ENCODE measurements at places on chromosomes 16 and 17.

- DNase-seq = no peak
Measured at GRCh38 chr16:89924297-89924924, 1.3 kb downstream of the TUBB3 start.

DNA sequence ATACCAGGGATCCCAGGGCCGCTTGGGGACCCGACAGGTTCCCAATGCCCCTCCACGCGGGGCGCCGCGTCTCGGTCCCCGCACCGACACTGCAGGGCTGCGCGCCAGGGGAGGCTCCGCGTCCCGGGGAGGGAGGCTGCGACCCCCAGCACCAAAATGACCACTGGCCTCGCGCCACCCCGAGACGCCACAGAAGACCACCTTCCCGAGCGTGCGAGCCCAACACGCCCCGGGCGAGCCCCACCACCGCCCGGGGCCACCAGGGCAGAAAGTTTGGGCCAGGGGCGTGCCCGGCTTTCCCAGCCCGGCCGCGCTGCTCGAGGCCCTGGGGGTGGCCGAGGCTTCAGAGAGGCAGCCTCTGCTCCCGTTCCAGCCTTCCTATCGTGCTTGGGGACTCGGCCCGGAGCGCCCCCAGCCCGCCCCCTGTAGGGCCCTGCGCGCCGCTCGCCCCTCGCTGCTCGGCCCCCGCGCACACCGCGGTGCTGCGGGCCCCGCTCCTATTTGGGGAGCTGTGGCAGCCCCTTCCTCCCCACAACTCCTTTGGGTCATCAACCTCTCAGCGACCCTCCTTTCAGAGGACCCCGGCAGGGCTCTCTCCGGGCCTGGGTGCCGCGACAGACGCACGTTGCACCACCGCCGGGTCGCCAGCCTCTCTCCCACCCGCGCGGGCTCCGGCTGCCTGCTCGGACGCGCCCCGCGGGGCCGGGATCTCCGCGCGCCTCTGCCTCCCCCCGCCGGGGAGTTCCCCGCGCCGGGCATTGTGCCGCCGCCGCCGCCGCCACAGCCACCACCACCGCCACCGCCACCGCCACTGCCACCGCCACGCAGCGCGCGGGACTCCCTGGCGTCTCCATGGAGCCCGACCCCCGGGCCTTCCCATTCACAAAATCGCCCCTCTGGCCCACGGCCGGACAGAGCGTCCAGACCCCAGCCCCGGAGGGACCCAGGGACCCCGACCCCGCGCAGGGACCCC, 892 bp downstream of the RBFOX3 start:
- DNase-seq = no peak

GRCh38 chr17:27741971-27742575, 58.3 kb downstream of the NOS2 start:
- no peak for DNase-seq

DNA sequence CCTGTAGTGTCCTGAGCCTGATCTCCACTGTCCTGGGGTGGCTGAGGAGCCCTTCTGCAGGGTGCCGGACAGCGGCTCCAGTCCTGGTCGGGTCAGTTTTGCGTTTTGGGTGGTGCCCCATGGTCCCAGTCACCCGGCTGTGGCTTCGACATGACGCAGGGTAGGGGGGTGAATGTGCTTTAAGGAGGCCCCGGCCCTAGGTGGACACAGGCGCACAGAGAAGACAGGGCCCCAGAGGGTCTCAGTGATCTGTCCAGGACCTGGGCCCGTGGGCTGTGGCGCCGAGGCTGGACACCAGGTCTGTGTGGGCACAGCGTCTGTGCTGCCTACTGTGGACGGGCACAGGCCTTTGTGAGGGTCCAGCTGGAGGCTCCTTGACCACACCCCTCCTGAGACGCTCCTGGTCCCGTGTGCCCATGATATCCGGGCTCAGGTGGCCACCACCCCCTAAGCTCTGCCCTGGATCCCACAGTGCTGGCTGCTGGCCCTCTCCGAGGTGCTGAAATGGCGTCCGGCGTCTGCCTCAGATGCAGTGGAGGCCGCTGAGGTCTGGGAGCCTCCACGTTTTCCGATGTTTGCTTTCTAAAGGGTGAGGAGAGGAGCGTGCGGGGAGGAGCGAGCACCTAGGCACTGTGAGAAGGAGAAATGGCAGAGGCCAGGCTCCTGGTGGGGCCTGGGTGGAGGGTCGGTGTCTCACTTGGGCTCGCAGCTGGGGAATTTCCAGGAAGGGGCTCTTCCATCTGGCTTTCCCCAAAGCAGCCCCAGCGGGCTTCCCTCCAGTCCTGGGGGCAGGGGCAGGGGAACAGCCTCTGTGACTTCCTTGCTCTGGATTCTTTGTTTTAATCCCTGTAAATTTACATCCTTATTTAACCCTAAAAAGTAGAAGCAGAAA, 56.1 kb upstream of the ACSF3 start:
- DNase-seq = no peak

DNA sequence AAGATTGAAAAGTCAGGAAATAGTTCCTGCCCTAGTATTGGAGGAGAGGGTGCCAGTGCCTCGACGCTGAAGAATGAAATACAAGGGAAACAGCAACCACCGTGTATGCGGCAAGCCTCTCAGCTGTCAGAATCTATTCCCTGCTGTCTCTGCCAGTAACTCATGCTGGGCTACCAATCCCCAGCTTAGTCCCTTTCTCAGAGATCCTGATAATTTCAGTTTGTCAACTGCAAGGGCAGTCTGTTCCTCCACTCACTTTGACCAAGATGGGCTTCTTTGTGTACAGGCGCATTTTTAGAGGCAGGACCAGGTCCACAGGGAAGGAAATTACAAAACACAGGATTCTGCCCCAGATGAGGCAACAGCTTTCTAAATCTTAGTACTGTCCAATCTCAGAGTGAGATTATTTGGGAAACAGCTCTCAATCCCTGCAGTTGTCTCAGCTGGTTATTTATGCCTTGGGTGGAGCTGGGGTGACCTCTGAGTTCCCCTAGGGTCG, 1.3 kb downstream of the NQO1 start:
- no peak for DNase-seq

- DNase-seq = no peak
Measured at GRCh38 chr17:31919802-31920525, 16.8 kb upstream of the SUZ12 start.

- DNase-seq = no peak
Measured at GRCh38 chr17:13884347-13884746, 185.0 kb upstream of the COX10 start.

DNA sequence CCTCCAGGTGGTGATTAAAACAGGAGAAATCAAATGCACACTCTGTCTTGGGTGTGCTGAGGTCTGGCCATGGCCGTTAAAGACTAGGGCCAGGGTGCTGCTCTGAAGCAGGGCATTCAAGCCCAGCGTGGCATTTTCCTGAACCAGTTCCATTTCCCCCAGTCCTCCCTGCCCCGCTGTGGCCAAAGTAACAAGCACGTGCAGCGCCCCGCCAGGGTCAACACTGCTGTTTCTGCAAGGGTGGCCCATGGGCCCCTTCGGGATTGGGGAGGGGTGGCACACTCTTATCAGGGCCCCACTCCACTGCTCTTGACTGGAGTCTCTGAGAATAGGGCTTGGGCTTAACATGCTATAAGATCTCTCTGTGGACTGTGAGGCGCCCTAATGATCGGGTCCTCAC, 72.9 kb downstream of the IL21R start:
- DNase-seq = no peak

DNA sequence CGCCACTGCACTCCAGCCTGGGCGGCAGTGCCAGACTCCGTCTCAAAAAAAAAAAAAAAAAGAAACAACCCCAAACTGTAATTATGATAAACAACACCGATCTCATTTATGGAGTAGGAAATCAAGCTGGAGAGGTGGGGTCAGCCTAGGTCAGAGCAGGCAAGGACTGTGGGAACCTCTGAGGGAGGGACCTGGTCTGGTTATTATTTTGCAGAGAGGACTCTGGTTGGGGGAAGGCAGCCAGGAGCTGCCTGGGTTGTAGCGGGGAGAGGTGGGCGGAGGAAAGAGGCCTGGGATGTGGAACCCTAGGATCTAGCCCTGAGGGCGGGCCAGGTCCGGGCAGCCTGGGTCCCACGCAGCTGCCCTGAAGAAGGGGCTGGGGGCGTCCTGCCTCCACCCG, 10.9 kb upstream of the HS3ST6 start:
- no peak for DNase-seq

DNA sequence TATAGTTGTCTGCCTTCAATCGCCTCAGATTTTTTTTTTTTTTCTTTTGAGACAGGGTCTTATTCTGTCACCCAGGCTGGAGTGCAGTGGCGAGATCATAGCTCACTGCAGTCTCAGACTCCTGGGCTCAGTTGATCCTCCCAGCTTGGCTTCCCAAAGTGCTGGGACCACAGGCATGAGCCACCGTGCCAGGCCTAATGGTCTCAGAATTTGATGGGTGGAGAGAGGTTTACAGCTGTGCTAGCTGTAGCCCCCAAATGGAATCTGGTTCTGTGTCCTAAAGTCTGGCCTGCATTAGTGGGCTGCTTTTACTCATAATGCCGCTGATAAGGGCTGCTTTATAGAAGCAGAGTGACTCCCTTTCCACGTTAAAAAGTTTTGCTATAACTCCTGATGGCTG, 5.1 kb downstream of the ZNRF1 start:
- no peak for DNase-seq

GRCh38 chr17:19750020-19750572, 2.0 kb upstream of the ALDH3A1 start:
- no peak for DNase-seq

GRCh38 chr17:67433248-67433924, 56.3 kb downstream of the PITPNC1 start:
- no peak for DNase-seq

DNA sequence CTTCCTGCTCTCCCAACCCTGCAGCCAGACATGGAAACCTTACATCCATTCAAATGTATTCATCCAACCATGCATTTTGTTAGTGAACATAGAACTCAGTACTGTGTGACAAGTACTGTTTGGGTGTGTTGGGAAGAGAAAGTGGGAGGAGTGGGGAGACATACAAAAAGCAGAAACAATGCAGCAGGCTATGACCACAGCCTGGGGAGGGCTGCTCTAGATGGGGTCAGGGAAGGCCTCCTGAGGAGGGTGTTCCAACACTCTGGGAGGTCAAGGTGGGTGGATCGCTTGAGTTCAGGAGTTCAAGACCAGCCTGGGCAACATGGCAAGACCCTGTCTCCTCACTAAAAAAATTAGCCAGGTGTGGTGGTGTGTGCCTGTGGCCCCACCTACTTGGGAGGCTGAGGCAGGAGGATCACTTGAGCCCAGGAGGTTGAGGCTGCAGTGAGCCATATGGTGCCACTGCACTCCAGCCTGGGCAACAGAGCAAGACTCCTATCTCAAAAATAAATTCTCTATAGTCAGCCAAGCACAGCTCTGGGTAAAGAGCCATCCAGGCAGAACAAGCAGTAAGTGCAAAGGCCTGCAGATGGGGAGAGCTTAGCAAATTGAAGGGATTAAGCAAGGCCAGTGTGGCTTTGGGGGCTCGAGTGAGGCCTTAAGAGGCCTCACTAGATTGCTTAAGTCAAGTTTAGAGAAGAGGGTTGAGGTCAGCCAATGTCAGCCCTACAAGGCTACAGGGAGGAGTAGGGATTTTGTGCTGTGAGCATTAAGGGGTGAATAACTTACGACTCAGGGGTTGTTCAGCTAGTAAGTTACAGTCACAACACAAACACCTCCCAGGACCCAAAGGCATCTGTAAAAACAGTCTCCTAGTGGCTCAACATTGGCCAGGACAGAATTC, 5.5 kb downstream of the SLC13A2 start:
- DNase-seq = no peak

GRCh38 chr16:11386791-11387546, 41.7 kb downstream of the RMI2 start:
- no peak for DNase-seq

DNA sequence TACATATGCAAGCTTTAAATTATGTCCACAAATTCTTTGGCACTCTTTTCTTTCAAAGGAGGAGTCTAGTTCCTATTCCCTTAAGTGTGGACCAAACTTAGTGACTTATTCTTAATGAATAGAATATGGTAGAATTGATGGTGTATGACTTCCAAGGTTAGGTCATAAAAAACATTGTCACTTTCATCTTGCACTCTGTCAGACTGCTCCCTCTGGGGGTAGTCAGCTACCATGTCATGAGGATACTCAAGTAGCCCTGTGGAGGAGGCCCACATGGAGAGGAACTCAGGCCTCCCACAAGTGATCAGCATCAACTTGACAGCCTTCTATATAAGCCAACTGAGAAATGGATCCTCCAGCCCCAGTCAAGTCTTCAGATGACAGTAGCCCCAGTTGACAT, 58.0 kb upstream of the SCNN1B start:
- DNase-seq = no peak

DNA sequence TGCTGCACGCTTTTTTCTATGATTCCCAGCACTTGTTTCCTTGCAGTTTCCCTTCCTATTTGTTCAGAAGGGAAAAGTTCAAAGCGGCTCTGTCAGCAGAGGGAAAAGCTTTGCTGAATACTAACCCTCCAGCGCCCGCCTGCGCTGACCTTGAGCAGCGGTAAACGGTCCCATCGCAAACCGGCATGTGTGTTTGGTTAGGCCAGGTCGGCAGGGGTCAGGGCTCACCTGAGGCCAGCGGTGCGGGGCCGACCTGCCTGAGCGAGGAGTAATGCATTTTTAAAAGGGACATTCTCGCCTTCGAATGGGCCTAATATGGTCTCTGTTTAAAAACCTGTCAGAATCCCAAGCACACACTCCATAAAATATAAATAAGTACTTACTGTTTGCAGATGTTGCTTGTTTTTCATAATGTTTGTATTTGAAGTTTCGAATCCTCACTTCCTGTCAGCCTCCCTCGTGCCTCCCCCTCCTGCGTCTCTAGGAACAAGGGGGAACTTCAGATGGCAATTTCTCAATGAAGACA, 110.1 kb downstream of the IRX3 start:
- DNase-seq = no peak

DNA sequence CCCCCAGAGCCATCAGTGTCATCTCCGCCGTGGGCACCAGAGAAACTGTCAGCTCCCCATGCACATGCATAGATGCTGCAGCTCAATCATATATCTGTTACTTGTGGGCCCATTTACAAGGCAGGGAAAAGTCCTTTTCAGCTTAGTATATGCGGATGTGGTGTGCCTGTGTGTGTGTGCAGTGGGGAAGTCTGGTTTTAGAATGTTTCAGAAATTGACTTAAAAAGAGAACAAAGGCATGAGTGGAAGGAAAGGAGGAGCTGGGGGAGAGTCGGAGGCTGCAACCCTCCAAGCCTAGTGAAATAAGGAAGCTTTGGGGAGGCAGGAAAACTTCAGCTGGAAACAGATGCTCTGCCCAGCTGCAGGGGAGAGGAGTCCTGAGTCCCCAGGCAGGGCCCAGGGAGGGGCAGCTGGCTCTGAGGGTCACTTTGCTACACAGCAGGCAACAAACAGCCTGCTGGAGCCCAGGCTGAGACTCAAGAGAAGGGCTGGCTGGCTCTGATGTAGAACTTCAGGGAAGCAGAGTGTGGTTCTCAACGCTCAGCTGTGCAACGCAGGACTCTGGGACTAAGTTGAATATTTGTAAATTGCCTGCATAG, 11.1 kb upstream of the CD300LD start:
- no peak for DNase-seq
